ENCODE measurements at places on chromosomes 5 and 9.

- DNase-seq: no peak
These were observed 1147.7 kb upstream of the WWC1 start for GRCh38 chr5:167143716-167144115.

- no peak for DNase-seq
These were observed 58.0 kb downstream of the HRH2 start for GRCh38 chr5:175715627-175716522.

- DNase-seq: no peak
These were observed 1652.4 kb upstream of the ACO1 start for GRCh38 chr9:30732060-30732459.

DNA sequence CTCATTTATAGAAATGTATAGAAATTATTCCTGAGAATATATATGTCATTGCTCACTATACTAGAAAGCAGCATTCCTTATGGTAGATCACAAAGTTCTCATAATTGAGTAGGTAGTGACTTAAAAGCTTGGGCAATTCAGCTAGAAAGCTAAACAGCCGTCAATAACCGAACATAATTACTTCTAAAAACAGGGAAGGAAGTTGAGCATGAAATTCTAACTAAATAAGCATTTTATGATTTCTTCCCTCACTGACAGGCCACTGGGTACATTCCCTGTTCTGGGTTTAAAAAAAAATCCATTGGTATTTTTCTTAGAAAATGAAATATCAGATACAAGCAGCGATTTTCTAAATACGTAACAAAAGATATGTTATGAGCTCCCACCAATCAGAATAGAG is 91.1 kb upstream of the DAB2 start:
- DNase-seq: no peak

DNA sequence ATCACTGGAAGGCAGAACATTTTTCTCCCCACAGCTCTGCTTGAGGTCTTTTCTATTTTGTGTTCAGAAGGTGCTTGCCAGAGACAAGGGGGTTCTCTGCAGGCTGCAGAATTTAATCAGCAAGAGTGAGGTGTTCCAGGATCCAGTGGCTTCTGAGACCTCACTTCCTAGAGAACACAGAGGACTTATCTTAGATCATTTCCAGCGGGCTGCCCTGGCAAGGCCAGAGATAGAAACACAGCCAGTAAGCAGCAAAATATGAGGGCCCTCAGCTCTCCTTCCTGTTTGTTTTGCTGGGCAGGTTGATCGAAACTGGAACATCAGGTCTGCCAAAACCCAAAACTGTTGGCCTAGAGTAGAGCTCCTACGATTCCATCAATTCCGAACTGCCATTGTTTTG is 187.3 kb downstream of the DIRAS2 start:
- no peak for DNase-seq

Data from activated CD8-positive, alpha-beta memory T cell treated with anti-CD3 and anti-CD28 coated beads for 1 hour (primary cell).